ENCODE measurements at places on chromosomes 13 and 19.

DNA sequence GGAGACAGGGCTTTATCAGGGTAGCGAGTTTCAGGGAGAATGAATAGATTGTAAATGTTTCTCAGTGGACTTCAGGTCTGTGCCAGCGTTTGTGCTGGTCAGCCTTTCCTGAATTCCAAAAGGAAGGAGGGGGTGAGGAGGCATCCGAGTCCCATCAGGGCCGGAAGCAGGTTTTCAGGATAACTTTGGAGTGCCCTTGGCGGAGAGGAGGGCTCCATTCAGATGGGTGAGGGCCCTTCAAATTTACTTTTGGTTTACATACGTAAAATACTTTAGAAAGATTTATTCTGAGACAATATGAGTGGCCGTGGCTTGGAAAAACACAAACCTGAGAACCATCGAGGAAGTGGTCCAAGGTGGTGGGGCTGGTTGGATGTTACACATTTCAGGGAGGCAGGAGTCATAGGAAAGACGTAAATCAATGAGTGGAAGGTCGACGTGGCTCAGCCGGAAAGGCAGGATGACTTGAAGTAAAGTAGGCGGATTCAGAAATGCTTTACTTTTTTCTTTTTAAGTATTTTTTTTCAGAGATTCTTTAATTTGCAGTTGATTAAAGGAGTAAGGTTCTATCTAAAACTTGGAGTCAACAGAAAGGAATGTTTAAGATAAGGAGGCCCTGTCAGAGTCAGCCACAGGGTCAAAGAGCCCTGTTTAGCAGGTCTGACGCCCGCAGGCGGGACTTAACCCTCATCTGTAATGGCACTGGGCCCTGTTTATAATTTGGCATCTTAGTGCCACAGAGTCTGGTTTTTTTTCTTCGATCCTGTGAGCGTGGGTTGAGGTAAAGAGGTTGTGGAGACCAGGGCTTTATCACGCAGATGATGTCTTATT is 32.8 kb downstream of the ATP11A start:
- DNase-seq: no peak

GRCh38 chr13:102902789-102903347 is 57.0 kb downstream of the ERCC5 start:
- no peak for DNase-seq

DNA sequence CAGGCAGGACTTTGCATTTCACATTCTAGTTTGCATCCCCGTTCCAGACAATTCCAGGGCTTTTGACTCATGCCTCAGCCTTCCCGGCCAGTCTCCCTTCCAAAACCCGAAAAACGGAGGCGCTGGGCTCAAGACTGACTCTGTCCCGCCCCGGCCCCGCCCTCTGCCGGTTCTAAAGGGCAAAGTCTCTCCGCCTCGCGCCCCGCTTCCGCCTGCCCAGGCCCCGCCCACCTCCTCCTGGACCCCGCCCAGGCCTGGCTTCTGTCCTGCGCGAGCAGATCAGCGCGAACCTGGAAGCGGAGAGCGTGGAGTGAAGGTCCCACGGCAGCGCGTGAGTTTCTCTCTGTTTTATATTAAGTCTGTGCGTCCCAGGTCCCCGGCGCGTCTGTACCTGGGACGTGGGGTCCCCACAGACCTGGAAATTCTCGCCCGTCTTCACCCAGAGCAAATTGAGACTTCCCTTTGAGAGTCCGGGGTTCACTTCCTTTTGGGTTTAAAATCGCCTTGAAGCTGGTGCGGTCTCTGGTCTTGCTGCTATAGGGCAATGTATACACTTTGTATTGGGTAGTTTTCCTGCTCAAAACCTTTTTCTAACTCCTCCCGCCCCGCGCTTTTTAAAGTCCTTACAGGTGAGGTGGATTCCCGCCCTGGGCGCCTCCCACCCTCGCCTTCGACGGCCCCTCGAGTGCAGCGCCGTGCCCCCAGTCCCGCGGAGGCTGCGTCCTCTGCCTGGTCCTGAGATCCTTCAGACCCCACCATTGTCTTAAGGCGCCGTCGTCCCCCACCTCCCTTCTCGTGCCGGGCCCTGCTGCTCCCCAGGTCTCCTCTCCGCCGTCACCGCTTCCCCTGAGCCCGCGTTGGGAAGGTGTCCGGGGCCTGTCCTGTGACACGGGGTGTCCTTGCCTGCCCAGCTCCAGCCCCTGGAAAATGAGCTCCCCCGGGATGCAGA is 31.2 kb downstream of the ZNF701 start:
- no peak for DNase-seq

- no peak for DNase-seq
Measured at GRCh38 chr13:96781141-96781540, 213.1 kb downstream of the OXGR1 start.

DNA sequence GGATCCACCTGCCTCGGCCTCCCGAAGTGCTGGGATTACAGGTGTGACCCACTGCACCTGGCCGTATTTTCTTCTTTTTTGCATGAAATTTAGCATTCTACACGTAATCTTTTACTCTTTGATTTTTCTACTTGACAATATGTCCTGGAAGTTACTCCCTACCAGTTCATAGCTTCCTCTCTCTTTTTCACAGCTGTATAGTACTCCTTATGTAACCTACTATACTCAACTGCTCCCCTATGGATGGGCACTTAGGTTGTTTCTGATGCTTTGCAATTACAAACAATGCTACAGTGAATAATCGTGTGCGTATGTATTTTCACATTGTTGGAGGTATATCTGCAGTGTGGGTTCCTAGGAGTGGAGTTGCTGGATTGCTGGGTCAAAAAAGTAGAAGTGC is 90.5 kb upstream of the FARP1 start:
- no peak for DNase-seq

- DNase-seq: no peak
Measured at GRCh38 chr19:35703343-35703742, 1.0 kb upstream of the ZBTB32 start.

GRCh38 chr13:93976528-93976927 is 503.0 kb downstream of the DCT start:
- DNase-seq: no peak

DNA sequence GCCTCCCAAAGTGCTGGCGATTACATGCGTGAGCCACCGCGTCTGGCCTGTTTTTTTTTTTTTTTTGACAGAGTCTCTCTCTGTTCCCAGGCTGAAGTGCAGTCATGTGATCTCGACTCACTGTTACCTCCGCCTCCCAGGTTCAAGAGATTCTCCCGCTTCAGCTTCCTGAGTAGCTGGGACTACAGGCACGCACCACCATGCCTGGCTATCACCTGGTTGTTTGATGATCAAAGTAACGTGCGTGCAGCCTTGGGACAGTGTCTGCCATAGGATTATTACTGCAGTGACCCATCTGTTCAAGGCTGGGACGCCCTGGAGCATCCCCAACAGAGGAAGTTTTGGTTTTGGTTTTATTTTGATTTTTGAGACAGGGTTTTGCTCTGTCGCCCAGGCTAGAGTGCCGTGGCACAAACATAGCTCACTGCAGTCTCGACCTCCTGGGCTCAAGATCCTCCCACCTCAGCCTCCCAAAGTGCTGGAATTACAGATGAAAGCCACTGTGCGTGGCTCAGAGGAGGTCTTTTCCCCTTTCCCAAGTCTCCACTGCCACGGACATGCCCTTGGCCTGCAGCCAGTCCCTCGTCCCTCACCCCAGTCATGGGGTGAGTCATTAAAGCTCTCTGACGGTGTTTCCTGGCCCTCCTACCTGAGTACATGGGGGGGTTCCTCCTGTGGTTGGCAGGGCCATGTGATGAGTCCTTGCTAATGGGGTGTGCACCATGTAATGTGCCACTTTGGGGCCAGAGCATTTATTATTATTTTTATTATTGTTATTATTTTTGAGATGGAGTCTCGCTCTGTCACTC is 65.6 kb downstream of the IER2 start:
- no peak for DNase-seq

GRCh38 chr13:73025217-73026012 is 33.4 kb upstream of the KLF5 start:
- no peak for DNase-seq
